ENCODE measurements at places on chromosomes 1 and 21.

GRCh38 chr1:70455291-70455690 is 44.2 kb downstream of the CTH start:
- DNase-seq: no peak

- no peak for DNase-seq
These were observed 4.7 kb downstream of the RSPH1 start for GRCh38 chr21:42491328-42491727.

GRCh38 chr1:236407059-236407458 is 13.0 kb downstream of the EDARADD start:
- DNase-seq: no peak

- no peak for DNase-seq
These were observed 44.5 kb upstream of the VAMP3 start for GRCh38 chr1:7726623-7727022.

DNA sequence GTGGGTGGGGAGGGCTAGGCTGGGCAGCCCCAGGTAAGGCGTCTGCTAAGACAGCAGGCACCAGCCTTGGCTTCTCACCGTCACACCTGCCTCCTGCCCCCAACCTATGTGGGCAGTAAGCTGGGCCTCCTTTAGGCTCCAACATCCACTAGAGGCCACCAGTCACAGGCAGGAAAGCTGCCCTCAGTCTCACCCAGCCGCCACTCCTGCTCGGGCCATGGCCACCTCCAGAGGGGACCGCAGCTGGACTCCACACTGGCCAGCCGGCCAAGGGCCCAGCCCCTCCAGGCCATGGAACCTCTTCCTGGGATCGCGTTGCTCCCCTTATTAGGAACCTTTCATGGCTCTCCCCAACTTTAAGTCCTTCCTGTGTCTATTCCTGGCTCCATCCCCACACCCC is 74.5 kb downstream of the MRPL37 start:
- DNase-seq: no peak

DNA sequence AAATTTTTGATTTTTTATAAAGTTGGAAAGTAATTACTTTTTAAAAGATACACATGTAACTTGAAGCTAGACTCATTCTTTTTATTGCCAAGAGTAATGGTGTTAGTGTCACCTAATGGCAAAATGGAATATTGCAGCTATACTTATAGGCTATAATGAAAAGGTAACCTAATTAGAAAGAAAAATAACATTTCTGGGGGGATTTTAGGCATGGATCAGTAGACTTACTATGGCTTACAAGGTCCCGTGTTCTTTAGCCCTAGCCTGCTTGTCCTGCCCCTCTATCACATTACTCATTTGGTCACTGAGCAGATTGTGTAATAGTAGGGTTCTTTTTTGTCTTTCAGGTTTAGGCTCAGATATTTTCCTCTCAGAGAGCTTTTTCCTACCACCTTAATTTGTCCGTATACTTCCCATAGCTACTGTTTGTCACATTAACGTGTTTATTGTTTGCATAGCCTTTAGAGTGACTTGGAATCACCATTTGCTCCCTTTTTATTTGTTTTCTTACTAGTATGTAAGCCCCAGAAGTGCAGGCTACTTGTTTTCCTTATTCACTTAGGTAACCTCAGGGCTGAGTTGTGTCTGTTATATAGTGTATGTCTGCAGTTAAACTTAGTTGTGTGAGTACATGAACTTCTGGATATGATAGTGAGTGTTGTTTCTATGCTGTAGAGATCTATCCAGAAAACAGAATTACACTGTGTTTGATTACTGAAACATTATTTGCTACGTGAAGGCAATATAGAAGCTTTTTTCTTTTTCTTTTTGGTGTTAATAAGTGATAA is 58.7 kb downstream of the RABGAP1L start:
- no peak for DNase-seq

DNA sequence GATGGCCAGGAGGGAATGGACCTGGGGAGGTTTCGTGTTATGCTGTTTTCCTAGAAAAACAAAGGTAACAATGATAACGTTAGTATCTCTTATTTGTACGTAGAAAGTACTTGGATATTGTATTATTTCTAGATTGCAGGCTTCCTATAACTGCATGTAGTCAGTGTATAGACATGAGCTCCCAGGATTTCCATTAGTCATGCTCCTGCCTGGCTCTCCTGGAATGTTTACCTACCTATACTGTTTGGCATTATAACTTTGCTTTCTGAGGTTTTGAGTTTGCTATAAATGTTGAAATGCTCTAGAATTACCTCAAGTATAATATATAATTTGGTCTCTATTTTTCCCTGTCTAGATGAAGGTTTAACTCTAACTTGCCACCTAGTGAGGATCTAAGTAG is 66.1 kb downstream of the TTC3 start:
- DNase-seq: no peak

DNA sequence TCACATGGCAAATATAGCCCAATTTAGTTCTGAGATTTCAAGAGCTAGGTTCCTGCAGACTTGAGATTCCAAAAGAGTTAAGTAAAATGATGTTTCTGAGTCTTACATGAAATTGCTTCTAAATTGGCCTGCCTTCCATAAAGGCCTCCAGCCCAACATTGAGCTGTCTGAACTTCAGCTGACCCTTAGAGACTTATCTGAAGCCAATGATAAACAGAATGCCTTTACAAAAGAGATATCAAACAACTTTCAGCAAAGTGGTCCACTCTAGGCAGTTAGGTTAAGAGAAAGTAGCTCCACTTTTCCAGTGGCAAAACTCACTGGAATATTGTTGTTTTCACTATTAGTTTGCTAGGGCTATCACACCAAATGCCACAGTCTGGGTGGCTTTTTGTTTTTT is 6.3 kb upstream of the RC3H1 start:
- no peak for DNase-seq

- DNase-seq: no peak
These were observed 77.4 kb downstream of the ETS2 start for GRCh38 chr21:38883142-38883541.
